ENCODE measurements at places on chromosomes 11 and 22.

GRCh38 chr11:14973621-14974514, 1.7 kb upstream of the CALCA start:
- no peak for DNase-seq

DNA sequence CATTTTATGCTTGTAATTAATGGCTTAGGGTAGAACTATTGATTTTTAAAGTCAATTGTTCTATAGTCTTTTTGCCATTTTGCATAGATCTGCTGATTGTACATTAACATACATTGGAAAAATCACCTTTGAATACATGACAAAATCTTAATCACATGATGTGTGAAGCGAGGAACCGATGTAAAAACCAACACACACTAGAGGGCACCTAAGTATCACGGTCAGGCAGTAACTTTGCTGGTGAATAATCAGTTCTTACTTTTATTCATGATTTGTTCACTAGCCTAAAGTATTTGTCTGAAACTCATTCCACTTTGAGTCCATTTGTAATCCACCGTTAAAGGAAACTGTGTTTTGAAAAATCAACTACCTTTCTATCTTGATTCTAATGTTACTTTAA, 28.2 kb downstream of the JHY start:
- DNase-seq: no peak

GRCh38 chr22:17536269-17536668, 27.0 kb upstream of the SLC25A18 start:
- no peak for DNase-seq

- no peak for DNase-seq
These were observed 3.5 kb downstream of the MUC5B start for GRCh38 chr11:1226226-1226985.

- DNase-seq: no peak
These were observed 4.6 kb upstream of the POLR3H start for GRCh38 chr22:41548830-41549211.

Measured in stimulated activated CD8-positive, alpha-beta memory T cell treated with anti-CD3 and anti-CD28 coated beads, Interleukin-7, amount 100 ng/mL, for 24 hours (primary cell).